ENCODE measurements at places on chromosomes 2 and 18.

DNA sequence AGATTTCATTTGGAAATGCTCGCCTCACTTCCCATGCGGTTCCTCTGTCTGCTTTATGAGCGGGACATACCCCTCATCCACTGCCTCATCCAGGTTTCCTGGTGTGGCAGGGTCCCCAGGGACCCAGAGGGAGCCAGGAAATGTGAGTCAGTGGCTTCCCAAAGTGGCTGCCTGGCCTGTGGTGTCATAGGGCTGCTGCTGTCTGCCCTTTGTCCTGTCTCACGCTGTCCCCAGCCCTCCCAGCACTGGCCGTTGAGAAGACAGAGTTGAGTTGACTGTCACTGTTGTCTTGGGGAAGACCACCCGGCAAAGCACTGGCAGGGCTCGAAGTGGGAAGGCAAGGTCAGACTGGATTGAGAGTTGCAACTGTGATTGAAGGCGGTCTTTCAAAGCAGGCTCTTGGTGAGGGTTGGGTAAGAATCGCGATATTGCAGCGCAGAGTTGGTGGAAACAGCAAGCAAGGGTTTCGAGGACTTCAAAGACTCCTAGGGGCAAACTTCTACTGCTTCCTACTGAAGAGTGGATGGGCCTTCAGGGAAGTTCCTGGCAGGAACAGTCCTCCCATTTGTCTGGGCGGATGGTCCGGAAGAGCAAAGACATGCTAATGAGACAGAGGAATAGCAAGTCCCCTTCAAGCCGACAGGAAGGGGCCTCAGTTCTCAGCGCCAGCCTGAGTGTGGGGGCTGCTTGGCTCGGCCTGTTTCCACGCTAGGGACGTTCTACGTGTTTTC is 33.9 kb downstream of the RAB31 start:
- no peak for DNase-seq

- peak; percentile 85 for DNase-seq
Measured at GRCh38 chr18:59357928-59358327, 1.1 kb downstream of the LMAN1 start.

DNA sequence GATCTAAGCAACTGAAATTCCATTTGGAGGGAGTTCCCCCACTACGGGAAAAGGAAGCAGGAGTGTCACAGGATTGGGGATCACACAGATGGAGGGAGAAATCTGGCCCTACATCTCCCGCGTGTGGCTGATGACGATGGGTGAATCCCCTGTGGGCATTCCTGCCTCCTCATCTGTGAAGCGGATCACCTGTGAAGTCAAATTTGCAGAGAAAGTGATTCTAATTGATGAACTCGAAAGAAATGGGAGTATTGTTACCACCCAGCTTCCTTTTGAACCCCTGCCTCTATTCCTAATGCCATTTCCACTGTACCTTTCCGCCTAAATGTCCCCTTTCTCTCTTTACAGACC is 92.0 kb downstream of the CMPK2 start:
- no peak for DNase-seq

DNA sequence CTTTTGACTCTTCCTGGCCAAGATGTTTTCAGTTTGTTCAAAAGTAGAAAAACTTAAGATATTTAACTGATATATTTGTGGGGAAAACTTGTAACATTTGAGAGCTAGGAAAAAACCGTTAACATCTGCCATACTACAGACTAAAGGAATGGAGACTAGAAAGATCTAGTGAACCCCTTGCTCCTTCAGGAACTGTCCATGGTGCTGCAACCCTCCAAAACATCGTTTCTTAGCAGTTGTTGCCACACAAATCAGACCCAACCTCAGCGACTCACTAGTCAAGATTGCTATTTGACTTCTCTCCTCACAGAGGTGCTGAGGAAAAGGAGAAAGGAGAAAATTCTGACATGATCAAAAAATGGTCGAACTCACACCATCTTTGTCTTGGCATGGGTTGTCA is 393.8 kb upstream of the LYPD1 start:
- peak; percentile 1 for DNase-seq

- no peak for DNase-seq
Measured at GRCh38 chr2:193847130-193847529, 1652.4 kb upstream of the TMEFF2 start.

GRCh38 chr2:217847115-217847514 is 155.7 kb downstream of the TNS1 start:
- DNase-seq = peak; percentile 58
